ENCODE measurements at places on chromosomes 11 and 22. TPM values are rescaled to one million over a fixed set of nuclear protein-coding genes. Genes with fewer than 3 reads are reported as not detected.

DNA sequence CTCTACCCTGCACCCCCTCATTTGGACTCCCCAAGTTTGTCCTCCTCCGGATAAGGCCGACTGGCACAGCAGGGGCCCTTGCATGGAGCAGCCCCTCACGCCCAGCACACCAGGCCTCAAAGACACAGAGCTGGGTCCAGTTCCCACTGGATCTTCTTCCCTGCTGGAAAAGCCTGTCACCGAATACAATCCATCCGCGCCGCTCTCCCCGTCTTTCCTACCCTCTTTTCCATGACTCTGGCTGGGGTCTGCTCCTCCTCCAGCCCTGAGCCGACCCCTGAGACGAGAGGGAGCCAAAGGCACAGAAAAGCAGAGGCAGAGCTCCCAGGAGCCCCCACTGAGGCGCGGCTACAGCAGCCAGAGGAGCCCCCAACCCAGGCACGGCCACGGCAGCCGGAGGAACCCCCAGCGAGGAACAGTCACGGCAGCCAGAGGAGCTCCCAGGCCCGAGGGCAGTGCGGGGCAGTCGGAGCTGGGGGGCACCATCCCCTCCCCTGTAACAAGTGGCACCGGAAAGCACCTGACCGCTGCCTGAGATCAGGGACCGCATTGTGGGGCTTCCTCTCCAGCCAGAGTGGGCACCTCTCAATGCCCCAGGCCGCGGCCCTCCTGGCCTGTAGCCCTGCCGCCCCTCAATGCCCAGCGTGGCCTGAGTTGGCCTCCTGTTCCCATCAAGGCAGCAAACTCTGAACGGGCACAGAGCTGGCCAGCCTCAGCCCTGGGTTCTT, 12.0 kb downstream of the ALG12 start:
- no peak for DNase-seq

DNA sequence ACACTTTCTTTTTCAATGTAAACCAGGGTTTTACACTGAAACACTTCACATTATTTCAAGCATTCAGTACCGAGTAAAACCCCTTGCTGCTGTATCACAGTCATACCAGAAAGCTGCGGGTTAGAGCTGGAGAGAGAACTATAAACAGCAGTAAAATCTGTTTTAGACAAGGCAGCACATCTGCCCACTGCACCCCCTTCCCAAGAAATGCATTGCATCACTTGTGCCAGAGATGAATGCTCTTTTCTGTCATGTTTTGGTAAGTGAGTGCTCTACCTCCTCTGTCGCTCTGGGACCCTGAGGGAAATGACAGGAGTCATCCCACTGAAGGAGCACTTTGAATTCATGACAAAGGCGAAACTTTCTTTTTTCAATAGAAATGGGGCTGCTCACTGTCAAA, 107.2 kb downstream of the MAML2 start:
- no peak for DNase-seq

- peak; percentile 32 for DNase-seq
Observed at GRCh38 chr11:898540-899190, 11.9 kb downstream of the CHID1 start.

DNA sequence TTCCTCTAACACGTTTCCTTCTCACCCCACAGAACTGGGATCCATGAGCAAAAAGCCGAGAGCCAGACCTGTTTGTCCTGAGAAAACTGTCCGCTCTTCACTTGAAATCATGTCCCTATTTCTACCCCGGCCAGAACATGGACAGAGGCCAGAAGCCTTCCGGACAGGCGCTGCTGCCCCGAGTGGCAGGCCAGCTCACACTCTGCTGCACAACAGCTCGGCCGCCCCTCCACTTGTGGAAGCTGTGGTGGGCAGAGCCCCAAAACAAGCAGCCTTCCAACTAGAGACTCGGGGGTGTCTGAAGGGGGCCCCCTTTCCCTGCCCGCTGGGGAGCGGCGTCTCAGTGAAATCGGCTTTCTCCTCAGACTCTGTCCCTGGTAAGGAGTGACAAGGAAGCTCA, 24.0 kb downstream of the CD5 start:
- no peak for DNase-seq

DNA sequence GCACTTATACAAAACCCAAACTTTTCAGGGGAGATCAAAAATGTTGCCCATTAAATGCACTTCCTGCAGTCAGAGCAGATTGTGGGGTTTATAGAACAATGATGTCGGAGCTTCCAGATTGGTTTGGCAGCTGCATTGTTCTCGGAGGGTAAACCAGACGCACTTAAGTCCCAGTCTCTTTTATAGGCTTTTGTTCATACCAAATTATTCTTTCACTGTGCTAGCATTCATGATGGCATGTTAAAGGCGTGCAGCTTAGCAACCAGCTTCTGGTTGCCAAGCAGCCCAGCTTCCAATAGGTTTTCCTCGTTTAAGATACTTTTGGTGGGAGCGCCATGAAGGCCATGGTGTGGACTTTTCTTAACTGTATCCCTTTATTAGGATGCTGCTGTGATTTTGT, 40.9 kb downstream of the ZC3H12C start:
- no peak for DNase-seq

- DNase-seq: peak; percentile 47
Observed at GRCh38 chr11:121520243-121521144, 67.7 kb upstream of the SORL1-AS1 start.

DNA sequence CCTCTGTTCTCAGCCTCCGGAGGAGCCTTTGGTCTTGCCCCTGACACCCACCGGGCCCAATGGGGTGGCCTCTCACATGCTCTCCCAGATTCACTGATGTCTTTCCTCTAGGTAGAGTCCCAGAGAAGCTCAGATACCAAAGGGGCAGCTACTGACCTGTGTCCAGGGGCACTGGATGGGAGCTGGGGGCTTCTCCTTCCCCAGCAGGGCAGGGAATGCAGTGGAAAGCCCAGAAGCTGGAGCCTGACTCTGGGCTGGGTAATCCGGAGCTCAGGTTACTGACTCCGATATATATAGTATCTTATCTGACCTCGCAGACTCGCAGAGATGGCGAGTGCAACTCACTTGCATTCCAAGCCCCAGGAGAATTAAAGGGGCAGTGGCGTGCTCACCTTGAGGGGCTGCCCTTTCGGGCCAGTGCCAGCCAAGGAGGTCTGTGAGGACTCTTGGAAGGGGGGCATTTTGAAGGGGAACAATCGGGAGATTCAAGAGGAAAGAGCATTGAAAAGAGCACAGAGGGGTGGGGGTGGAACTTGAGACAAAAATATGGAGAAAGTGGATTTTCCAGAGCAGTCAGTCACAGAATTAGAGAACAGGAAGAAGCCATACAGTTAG, 2.5 kb downstream of the USP2 start:
- DNase-seq: no peak

DNA sequence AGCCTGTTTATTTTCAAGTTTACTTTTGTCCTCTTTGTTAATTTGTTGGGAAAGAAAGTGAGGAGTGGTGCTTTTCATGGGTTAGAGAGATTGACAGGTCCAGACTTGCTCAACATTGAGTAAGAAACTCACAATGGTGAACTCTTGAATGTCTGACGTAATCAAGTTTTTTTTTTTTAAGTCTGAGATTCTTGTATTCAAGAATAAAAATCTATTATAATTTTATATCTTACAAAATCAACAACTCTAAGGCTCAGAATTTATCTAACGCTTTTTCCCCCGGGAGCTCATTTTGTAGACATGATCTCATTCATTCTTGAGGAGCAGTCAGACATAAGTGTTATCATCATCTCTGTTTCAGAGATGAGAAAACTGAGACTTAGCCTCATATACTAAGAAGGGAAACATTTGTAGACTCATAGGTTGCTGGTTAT, 39.1 kb upstream of the SPTBN2 start:
- DNase-seq: no peak

DNA sequence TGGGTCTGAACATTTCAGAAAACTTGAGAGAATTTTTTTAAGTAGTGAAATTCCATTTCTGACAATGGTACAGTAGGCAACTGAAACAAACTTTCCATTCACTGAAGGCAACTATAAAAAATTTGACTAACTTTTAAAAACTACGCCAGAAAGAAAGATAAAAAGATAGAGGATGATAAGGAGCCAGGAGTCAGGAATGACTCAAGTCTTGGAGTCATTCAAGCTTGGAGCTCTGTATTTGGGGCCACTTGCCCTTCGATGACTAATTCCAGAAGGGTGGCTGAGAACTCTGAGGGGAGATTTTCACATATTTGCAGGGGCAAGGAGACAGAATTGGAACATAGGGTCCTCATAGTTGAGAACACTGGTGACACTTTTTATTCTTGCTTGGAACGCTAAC, 1083.2 kb upstream of the CNTN5 start:
- peak; percentile 84 for DNase-seq

- DNase-seq: no peak
Observed at GRCh38 chr22:39777716-39778454, 115.7 kb downstream of the ENTHD1 start.

GRCh38 chr11:94972700-94973098, 657 bp downstream of the CWC15 start:
- DNase-seq: no peak

GRCh38 chr11:57378186-57378585, 2.8 kb downstream of the PRG3 start:
- DNase-seq: no peak

DNA sequence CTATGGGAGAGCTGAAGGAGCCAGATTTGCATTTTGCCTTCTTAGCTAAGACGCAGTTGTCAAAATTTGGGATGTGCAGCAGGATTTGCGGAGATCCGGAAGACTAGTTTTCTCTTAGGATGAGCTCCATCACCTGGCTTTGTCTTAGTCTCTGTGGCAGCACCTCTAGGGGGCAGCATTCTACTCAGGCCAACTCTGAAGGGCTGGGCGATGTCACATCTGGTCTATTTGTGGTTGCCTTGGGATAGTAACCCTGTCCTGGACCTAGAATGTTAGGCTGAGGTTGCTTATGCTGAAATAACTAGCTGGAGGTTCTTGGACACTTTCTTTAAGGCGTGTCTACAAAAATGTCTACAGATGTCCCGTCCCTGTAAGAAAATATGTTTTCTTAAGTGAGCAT, 116.2 kb downstream of the FAT3 start:
- peak; percentile 35 for DNase-seq

DNA sequence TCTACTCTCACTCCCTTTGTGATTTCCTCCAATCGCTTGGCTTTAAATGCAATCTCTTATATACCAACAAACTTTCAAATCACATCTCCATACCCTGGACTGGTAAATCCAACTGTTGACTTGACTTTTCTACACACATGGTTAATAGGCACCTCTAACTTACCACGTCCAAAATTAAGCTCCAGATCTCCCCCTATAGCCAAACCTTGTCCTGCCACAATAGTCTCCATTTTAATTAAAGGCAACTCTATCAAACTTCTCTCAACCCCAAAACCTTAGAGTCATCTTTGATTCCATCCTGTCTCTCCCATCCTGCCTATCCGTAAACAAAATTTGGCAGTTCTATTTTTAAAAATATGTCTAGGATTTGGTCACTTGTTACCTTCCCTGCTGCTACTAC, 141.8 kb upstream of the DDI1 start:
- DNase-seq: no peak

DNA sequence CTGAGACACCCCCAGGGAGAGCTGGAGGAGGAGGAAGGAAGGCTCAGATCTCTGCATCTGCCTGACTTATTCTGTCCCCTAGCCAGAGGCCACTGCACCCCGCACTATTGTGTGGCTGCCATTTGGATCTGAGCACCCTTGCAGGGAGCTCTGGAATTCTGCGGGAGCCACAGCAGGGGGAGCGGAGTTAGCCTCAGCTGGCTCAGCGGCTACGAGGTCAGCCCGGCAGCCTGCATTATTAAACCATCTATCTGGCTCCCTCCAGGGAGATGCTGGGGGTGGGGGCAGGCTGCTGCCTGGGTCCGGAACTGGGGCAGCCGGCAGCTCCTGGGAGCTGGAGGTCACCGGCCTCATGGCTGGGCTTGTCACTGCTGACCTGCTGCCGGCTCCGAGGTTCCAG, 6.5 kb upstream of the ELFN2 start:
- DNase-seq: no peak

GRCh38 chr11:124069429-124070401, 28.6 kb upstream of the OR10G7 start:
- DNase-seq: peak; percentile 50

- DNase-seq: no peak
Observed at GRCh38 chr11:82174610-82175009, 559.1 kb downstream of the FAM181B start.

DNA sequence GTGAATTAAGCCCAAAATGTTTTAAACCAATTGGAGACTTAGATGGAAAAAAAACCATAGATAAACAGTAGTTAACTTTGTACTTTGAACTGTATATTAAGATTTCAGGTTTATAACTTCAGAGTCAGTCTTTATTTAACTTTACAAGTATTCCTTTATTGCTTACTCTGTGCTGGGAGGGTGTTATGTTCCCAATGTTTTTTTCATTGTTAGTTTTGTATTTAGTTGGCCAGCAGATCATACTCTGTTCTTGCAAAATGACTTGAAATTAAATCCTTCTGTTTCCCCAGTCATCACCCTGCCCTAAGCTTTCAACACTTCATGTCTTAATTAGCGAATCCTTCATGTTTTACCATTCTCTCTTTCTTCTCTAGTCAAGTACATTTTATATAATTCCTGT, 25.3 kb downstream of the SIK2 start:
- no peak for DNase-seq

- DNase-seq: peak; percentile 6
Observed at GRCh38 chr11:95338430-95338991, 107.5 kb upstream of the SESN3 start.

DNA sequence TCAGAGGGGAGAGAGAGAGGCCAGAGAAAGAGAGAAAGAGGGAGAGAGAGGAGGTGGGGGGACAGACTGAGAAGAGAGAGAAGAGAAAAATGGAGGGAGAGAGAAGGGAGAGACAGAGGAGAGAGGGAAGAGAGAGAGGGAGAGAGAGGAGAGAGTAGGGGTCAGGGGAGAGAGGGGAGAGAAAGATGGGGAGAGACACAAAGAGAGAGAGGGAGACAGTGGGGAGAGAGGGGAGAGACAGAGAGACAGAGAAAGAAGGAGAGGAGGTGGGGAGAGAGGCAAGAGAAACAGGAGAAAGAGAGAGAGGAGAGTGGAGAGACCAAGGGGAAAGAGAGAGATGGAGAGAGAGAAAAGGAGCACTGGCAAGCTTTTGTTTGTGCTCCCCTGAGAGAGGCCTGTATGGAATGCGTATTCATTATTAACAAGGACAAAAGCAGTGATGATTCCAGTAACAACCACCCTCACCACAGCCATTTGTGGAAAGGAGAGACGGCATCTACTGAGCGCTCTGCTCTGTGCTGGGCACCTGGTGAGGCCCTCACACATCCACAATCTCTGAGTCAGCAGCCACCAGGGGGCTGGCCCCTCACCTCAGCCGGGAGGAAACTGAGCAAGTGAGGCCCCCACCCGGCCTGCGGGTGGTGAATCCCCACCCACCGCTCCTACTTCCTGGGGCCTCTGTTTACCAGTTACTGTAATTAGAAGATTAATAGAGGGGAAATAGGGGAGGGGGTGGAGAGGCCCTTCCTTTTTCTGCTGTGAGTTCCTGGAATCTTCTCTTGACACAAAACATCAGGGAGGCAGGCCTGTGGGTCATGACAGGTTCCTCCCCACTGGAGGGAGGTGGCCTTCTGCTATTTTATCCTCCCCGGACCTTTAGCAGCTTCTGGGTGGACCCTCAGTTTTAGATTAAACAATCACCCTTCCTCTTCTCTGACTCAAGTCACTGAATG, 14.6 kb upstream of the MIAT start:
- no peak for DNase-seq

GRAP2 gene
- 0.22 TPM for total RNA-seq

ACTN3 gene
- not detected for total RNA-seq

CDC42EP2 gene
- total RNA-seq: 1.6 TPM

BTBD18 gene
- not detected for total RNA-seq

FGF4 gene
- total RNA-seq: not detected

NXPE1 gene
- not detected for total RNA-seq

Measured in M059J (cell line).